NCI-H187 (cell line): ENCODE measurements at places on chromosomes 13 and 19.

GRCh38 chr19:56842412-56842811, 1.9 kb upstream of the PEG3 start:
- DNase-seq = no peak

DNA sequence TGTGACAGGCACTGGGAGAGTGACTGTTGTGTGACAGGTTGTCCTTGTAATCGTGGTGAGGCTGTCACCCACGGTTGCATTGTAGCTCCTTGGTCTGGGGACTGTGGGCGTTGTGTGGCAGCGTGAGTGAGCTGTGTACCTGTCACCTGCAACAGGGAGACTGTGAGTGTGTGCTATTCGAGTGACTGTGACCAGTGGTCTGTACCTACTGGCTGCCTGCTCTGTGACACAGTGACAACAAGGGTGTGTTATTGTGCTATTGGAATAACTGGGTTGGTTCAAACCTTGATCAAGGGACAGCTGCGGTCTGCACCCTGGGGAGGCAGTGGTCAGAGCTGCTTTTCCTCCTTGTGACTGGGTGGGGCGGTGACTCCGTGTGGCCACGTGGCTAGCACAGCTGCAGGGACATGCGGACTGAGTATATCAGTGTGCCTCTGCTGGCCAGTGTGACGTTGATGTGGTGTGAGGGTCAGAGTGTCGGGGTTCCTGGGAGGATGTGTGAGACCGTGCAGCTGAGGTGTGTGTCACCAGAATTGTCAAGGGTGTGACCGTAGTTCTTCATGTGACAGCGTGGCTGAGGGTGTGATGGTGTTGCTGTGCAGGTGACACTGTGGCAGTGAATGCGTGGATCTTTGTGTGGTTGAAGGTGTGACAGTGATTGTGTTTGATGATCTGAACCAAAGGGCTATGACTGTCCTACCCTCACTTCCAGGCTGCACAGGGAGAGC, 10.1 kb upstream of the NFIX start:
- no peak for DNase-seq

DNA sequence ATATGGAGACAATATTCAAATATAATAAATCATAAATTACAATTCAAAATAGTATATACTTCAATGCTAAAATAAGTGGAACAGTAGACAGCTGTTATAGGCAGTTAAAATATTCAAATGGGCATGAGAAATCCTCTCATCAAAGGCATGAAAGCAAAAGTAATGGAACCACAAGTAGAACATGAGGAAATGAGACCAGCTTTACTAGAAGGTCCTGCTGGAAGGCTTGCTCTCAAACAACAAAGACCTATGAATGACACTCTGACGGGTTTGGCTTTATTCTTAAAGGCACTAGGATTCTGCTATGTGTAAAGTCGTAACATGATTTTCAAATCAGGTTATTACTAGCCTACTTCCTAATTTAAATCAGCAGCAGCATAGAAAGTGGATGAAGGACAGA, 148.1 kb downstream of the VWA8 start:
- no peak for DNase-seq

DNA sequence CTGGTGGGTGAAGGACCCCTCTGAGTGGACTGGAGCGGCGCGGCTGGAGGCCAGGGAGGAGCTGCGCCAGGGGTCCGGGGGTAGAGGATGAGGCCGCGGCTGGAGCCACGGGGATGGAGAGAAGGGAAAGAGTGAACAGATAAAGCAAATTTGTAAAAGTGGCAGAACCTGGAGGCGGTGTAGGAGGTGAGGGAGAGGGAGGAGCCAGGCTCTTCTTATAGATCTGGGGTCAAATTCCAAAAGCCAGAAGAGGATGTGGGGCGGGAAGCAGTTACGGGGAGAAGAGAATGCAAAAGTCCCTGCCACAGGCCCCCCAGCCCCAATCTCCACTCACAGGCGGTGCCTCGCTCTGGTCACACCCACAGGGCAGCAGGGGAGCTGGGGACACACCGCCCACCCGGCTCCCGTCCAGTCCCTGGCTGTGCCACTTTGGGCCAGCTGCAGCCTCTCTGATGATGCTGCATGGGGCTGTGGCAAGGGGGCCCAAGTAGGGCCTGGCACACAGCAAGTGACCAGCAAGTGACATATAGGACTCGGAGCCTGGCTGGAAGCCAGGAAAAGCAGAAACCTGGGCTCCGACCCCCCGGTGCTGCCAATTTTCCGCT, 11.1 kb downstream of the LRRC4B start:
- DNase-seq = no peak

DNA sequence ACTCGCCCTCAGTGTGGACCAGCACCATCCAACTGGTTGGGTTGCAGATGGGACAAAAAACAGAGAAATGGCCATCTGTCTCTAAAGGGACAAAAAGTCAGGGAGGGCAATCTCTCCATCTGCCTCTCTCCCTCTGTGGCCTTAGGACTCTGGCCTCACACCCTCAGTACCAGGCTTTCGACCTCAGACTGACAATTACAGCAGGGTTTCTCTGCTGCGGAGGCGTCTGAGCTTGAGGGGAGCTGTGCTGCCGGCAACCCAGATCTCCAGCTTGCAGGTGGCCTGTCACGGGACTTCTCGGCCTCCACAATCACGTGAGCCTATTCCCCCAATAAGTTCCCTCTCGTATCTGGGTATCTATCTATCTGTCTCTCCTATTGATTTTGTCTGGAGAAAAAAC, 27.7 kb downstream of the MLLT1 start:
- no peak for DNase-seq
